T-helper 17 cell (primary cell): ENCODE measurements at places on chromosomes 6 and 20. TPM values are rescaled to one million over a fixed set of nuclear protein-coding genes. Genes with fewer than 3 reads are reported as not detected.

The DNAH8 gene
- 0.05 TPM for total RNA-seq

The SRSF12 gene
- total RNA-seq = not detected

DNA sequence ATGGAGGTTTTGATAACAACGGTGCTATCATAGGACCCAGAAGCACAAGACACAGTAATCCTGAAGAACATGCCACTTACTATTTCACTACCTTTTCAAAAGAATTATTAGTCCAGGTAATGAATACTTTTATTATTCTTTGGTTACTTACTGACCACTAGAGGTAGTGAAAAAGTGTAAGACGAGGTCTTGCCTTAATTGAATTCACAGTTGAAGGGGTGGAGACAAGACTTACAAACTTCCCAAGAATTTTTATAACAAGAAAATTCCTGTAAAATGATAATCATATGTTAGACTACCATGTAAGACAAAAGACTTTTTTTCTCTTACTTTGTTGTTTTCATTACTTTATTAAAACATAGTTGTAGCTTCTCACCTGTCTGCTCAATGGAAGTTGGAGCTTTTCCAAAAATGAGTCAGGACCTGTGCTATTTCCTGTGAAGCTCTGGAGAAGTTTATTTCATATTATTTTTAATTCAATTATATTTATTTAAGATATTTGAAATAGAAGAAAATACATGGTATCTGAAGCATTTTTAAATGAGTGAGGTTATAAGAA, 52.4 kb downstream of the DOP1A start:
- H3K4me1 ChIP-seq = peaks cover 2% of the 10 kb centered on the region
- peaks cover 9% of the 10 kb centered on the region for H3K36me3 ChIP-seq
- H3K27me3 ChIP-seq = no peaks in the 10 kb centered on the region
- H3K27ac ChIP-seq = no peak overlapping the region
- H3K4me3 ChIP-seq = no peak overlapping the region

DNA sequence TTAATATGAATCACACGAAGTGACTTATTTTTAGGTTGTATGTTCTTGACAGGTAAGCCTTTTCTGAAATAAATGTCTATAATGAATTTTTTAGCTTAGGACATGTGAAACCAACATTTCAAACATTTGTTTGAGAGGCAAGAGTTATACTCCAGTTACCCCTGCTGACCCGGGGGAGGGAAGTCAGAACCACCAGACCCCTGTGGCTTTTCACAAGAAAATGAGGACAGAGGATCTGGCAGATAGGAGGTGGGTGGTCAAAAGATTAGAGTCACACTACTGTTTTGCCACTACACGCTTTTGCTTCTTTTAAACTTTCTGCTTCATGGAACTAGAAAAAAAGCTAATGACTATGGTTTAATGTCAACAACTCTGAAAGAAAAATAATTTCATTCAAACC, 27.5 kb upstream of the ADGRF4 start:
- no peak overlapping the region for H3K27ac ChIP-seq
- no peak for DNase-seq
- no peaks in the 10 kb centered on the region for H3K36me3 ChIP-seq
- no peaks in the 10 kb centered on the region for H3K4me1 ChIP-seq
- H3K27me3 ChIP-seq = peaks cover 51% of the 10 kb centered on the region

GRCh38 chr6:91926827-91927226, 1340.0 kb upstream of the MAP3K7 start:
- H3K27me3 ChIP-seq = no peaks in the 10 kb centered on the region
- no peaks in the 10 kb centered on the region for H3K36me3 ChIP-seq
- H3K4me1 ChIP-seq = no peaks in the 10 kb centered on the region

DNA sequence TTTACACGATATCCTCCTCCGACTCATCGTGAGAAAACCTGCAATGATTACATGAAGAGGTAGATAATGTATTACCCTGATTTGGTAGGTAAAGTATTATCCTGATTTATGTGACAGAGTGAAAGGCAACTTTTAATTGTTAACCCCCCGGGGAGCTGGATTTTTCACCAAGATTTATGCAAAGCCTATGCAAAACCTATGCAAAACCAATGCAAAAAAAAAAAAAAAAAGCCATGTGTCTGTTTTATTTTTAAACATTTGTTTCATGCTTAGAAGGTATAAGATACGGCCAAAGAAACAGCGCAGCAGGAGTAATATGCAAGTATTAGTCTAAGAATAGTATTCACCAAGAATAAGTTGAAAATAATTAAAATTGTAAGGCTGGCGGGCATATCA, 109.9 kb downstream of the IPCEF1 start:
- H3K4me3 ChIP-seq = peak overlapping the region; percentile 99
- H3K27ac ChIP-seq = peak overlapping the region; percentile 98
- no peak for DNase-seq
- no peaks in the 10 kb centered on the region for H3K27me3 ChIP-seq

DNA sequence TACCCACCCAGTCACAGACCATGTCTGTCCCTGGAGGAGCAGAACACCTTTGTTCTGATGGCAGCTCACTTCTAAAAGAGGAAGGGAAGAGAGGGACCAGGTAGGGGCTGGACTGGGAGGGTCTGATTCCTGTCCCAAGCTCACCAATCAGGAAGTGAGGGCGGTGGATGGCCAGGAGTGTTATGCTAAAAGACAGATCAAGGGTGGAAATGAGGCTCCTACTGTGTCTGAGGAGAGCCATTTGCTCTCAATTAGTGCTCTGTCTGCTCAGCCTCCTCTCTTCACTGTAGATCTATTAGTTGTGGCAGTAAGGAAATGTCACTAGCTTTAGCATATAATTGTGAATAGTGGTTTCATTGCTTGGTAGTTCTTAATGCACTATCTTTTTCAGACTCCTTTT, 72.5 kb downstream of the ARMC2 start:
- peak overlapping the region; percentile 3 for H3K4me3 ChIP-seq
- H3K36me3 ChIP-seq = peaks cover 1% of the 10 kb centered on the region
- peaks cover 21% of the 10 kb centered on the region for H3K4me1 ChIP-seq
- no peak for DNase-seq
- no peaks in the 10 kb centered on the region for H3K27me3 ChIP-seq

GRCh38 chr6:37704923-37705238, 7.2 kb upstream of the MDGA1 start:
- peak overlapping the region; percentile 86 for H3K4me3 ChIP-seq
- DNase-seq = no peak
- H3K4me1 ChIP-seq = peaks cover 14% of the 10 kb centered on the region
- peak overlapping the region; percentile 66 for H3K27ac ChIP-seq
